Chondrocyte (in vitro differentiated cells): ENCODE measurements at places on chromosomes 3 and 15. TPM values are rescaled to one million over a fixed set of nuclear protein-coding genes. Genes with fewer than 3 reads are reported as not detected.

HHATL gene
- total RNA-seq = not detected in 3 replicates

DNA sequence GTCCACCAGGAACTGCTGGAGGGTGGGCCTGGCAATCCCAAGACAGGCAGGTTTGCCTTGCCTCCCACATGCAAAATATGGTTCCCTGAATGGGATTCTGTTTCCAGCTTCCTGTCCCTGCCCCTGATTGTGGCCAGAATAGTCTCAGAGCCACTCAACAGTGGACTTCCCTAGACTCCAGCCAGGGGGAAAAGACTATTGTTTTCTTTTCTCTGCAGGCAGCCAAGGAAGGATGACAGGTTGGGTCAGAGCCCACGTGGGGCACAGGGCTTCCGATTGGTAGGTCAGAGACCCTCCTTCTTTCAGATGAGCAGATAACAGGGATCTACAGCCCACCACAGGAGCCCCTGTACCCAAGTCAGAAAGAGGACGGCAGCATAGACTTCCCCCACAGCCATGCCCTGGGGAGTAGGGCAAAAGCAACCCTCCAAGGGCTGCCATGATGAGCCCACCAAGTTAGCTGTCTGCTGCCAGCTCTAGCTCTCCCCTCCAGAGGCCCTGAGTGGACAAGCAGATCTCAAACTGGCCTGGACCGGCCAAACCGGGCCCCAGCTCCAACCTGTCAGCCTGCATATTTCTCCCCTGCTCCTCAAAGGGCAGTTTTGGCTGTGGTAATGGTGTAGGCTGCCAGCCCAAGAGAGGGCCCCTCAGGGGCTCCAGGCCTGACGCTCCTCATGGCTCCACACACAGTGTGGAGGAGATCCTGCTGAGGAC lies 6.4 kb downstream of the TLR9 start:
- H3K36me3 ChIP-seq = peaks cover 11% of the 10 kb centered on the region
- no peak overlapping the region for H3K4me3 ChIP-seq
- H3K27ac ChIP-seq = no peak overlapping the region
- no peak for DNase-seq
- no peaks in the 10 kb centered on the region for H3K27me3 ChIP-seq

SEMA6D gene
- 4.9 to 6.4 TPM (median 5.4 TPM) in 3 replicates for total RNA-seq

- no peak overlapping the region for H3K4me3 ChIP-seq
- peaks cover 5% of the 10 kb centered on the region for H3K36me3 ChIP-seq
- peaks cover 79% of the 10 kb centered on the region for H3K4me1 ChIP-seq
- peak overlapping the region; percentile 91 for H3K27ac ChIP-seq
- DNase-seq = no peak
- no peaks in the 10 kb centered on the region for H3K27me3 ChIP-seq
Observed at GRCh38 chr3:124878561-124879336, 8.4 kb downstream of the ITGB5 start.

DNA sequence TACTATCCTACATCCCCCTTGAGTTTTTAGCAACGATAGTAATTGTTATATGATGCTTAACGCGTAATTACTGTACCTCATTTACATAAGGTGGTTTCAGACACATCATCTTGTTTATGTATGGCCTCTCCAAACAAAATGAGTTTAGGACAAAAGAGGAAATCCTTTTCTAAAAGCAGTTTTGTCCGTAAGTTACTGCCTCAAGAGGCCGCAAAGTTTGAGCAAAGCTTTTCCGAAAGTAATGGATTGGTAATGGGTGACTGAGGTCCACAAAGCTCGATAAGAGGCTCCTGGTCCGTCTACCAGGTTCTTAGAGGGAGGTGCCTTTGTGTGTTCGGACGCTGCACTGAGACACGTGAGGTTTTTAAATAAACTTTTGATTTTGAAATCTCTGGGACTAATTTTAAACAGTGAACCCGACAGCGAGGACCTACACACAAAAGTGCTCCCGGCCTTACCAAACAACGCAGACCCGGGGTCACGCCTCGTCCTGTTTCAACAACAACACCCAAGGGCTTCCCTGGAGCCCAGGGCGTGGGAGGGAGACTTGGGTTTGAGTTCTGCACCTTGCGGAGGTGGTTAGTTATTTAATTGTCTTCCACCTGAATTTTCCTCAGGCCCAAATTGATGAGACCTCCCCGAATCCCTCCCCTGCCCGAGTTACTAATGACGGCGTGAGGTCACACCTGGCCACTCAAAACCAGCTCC lies 456 bp upstream of the C15orf61 start:
- H3K27ac ChIP-seq = peak overlapping the region; percentile 83
- peaks cover 27% of the 10 kb centered on the region for H3K4me1 ChIP-seq
- no peak for DNase-seq
- H3K4me3 ChIP-seq = peak overlapping the region; percentile 75
- H3K36me3 ChIP-seq = peaks cover 1% of the 10 kb centered on the region

DNA sequence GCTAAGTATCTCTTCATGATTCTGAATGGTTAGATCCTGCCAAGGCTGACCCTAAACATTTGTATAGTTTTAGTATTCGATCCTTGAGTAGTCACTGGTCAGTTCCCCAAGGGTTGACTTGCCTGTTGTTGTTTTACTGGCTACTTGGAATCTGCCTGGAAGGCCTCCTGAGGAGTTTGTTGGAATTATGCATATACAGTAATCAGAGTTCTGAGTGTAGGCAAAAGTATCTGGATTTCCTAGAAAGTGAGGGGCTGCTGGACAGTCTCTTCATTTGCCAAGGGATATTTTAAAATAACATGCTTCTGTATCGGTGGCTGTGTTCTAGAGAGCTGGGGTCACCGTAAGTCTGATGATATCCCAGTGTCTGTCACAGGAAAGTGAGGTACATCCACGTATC lies 333.2 kb upstream of the C2CD4B start:
- H3K4me3 ChIP-seq = no peak overlapping the region
- H3K27ac ChIP-seq = peak overlapping the region; percentile 41
- H3K27me3 ChIP-seq = no peaks in the 10 kb centered on the region
- peaks cover 28% of the 10 kb centered on the region for H3K4me1 ChIP-seq

DNA sequence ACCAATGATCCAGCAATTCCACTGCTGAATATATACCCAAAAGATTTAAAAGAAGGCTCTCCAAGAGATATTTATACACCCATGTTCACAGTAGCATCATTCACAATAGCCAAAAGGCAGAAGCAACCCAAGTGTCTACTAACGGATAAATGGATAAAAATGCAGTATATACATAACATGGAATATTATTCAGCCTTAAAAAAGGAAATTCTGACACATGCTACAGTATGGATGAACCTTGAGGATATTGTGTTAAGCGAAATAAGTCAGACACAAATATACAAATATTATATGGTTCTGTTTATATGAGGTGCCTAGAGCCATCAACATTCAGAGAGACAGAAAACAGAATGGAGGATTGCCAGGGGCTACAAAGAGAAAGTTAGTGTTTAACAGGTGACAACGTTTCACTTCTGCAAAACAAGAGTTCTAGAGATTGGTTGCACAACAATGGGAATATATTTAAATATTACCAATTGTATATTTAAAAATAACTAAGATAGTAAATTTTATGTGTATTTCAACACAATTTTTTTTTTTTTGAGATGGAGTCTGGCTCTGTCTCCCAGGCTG lies 69.4 kb downstream of the STAG1 start:
- no peak overlapping the region for H3K4me3 ChIP-seq
- no peaks in the 10 kb centered on the region for H3K36me3 ChIP-seq
- H3K27me3 ChIP-seq = no peaks in the 10 kb centered on the region
- no peak overlapping the region for H3K27ac ChIP-seq
- peaks cover 12% of the 10 kb centered on the region for H3K4me1 ChIP-seq

DNA sequence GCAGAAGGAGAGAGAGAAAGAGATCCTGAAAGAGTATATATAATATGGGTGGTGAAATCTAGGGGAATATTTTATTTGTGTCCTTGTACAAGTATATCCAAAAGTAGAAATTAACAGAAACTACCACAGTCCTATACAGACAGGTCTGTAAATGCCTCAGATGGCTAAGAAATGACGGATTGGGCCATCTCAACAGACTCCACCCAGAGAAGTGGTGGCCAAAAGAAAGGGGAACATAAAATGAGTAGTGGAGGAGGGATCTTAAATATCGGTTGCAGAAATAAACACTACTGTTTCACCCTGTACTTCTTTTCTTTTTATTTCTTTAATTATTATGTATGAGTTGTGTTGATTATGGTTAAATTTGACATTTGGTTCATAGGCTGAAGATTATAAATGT lies 47.7 kb downstream of the CCR3 start:
- no peaks in the 10 kb centered on the region for H3K36me3 ChIP-seq
- H3K27ac ChIP-seq = no peak overlapping the region
- no peak for DNase-seq
- no peaks in the 10 kb centered on the region for H3K4me1 ChIP-seq
- H3K4me3 ChIP-seq = no peak overlapping the region

DNA sequence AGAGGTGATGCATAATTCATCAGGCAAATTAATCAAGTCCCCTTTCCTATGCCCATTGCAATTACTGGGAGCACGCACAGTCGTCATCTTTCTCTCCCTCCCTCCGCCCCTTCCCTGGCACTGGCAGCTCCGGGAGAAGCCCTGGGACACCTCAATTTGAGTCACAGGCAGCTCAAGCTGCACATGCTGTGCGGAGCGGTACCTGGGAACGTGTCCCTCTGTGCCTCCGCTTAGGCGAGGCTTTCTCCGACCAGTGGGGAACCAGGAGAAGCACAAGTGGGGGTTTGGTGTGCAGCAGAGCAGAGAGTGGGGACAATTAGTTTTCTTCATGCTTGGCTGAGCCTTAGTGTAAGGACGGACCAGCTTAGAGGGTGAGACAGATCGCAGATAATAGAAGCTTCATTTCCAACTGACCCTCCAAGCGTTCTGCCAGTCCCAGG lies 88.3 kb downstream of the SOX14 start:
- no peak overlapping the region for H3K27ac ChIP-seq
- H3K36me3 ChIP-seq = no peaks in the 10 kb centered on the region
- no peak for DNase-seq
- H3K4me3 ChIP-seq = no peak overlapping the region

GRCh38 chr15:40952901-40953712 lies at the start of gene CHAC1:
TSS of gene CHAC1 (plus strand) at chr15:40953471. CDS start at chr15:40953584, 113 bp downstream.
- H3K27ac ChIP-seq = peak within 1 kb of the TSS; percentile 97
- peaks cover 53% of the 10 kb centered on the region for H3K4me1 ChIP-seq
- no peaks in the 10 kb centered on the region for H3K27me3 ChIP-seq
- DNase-seq = no peak

DNA sequence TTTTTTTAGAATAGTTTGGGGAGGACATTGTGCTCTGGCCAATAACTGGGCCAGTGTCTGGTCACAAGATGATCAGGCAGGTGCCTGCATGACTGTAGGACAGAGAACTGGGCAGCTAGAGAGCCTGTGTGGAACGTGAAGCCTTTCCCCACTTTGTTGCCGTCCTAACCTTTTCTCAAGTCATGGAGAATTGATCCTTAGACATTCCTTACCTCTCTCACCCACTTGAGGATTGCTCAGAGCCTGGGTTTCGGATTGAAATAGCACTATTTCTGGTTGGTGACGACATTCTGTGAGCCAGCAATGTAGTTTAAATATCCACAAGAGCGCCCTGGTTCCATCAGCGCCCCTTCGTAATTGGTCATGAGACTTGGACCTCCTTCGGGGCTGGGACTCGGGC lies 138.4 kb downstream of the IGF1R start:
- no peak overlapping the region for H3K4me3 ChIP-seq
- H3K4me1 ChIP-seq = peaks cover 65% of the 10 kb centered on the region
- no peak overlapping the region for H3K27ac ChIP-seq

DNA sequence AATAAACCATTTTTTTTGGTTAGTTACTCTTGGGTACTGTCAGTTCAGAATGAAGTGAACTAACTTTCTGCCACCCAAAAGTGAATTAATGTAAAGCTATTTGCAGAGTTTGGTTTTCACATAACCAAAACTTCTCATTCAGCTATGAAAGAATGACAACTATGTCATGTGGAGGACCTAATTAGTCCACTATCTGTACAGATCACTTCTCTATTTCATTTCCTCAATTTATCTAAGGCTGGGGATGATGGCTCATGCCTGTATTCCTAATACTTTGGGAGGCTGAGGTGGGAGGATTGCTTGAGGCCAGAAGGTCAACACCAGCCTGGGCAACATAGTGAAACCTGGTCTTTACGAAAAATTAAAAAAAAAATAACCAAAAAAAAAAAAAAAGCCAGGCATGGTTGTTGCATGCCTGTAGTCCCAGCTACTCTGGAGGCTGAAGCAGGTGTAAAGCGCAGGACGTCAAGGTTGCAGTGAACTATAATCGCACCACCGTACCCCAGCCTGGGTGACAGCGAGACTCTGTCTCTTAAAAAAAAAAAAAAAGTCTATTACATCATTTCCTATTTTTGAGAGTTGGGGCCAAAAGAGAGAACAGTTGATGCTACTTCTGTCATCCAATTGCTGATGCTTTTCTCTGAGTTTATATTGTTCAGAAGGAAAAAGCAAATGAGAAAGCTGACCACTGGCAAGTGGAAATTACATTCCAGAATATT lies 8.7 kb downstream of the HYPK start:
- no peak overlapping the region for H3K4me3 ChIP-seq
- no peaks in the 10 kb centered on the region for H3K4me1 ChIP-seq
- H3K27me3 ChIP-seq = no peaks in the 10 kb centered on the region
- DNase-seq = no peak

VIPR1 gene
- total RNA-seq = 5.8 to 17.0 TPM (median 6.1 TPM) in 3 replicates
